Left ventricle myocardium inferior (tissue), 1 donor: ENCODE measurements at places on chromosomes 12 and 14.

GRCh38 chr12:92003701-92004100 is 141.9 kb downstream of the BTG1 start:
- DNase-seq: no peak

- DNase-seq: no peak
Observed at GRCh38 chr12:48686615-48687334, 4.7 kb upstream of the KANSL2 start.

DNA sequence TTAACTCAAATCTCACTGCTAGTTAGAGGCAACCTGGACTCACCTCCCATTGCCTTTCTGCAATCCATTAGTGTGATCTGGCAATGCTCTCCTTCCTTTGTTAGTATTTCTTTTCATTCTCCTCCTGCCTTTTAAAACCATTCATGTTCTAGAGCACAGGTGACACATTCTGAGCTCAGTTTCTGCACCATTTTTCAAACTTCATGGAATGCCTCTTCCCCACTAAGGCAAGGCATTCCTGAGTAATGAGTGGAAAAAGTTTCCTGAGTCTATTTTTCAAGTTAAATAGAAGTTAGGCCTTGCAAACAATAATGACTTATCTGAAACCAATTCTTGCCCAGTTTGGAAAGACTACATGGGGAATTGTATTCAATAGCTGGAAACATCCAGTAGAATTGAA is 1001.8 kb downstream of the BCL11B start:
- DNase-seq: no peak

GRCh38 chr12:22514875-22515274 is 29.5 kb downstream of the C2CD5 start:
- DNase-seq: no peak

DNA sequence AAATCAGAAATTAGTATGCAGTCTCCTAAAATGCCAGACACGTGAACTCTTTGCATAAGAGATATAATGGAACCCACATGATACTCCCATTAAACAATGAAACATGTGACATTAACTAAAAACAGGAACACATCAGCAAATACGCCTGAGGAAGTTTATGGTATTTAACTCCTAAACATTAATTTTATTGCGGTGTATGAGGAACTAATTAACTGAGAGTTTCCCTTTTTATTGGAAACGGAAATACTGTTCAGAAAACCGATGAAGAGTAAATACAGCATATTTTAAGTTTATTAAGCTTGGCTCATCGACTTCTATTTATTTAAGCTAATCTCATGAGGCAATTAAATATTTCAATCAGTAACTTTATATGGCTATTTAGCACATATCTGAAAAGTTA is 290.3 kb downstream of the SOX5 start:
- DNase-seq: no peak

GRCh38 chr12:122107261-122107660 is 28.7 kb downstream of the MLXIP start:
- DNase-seq: no peak
